HCT116 (cell line): ENCODE measurements at places on chromosomes 2 and 18.

GRCh38 chr2:240581811-240582210 is 4.7 kb upstream of the CAPN10 start:
- no peak overlapping the region for H3K27ac ChIP-seq
- H3K27me3 ChIP-seq: no peaks in the 10 kb centered on the region
- no peak for DNase-seq
- H3K4me3 ChIP-seq: no peak overlapping the region

- no peaks in the 10 kb centered on the region for H3K4me1 ChIP-seq
- no peaks in the 10 kb centered on the region; the same call in 1 of the 2 replicates for H3K27me3 ChIP-seq
- H3K4me3 ChIP-seq: no peak overlapping the region
- no peak overlapping the region for H3K27ac ChIP-seq
Observed at GRCh38 chr18:47595831-47596501, 334.5 kb downstream of the SMAD2 start.

DNA sequence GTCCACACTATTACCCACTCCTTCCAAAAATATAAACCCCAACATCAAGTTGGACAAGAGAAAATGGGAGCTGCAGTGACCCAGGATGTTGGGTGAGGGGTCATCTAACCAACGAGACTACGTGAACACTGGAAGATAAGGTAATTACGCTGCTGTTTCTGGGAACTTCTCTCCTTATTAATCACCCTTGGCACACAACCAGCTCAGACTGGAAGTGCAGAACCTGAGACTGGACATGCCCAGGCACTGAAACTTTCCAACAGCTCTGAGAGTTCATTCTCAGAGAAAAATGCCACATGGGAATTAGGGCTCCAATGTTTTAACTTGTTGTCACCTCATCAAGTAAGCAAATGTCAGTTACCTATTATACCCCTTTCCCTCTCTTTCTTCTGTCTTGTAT is 135.3 kb downstream of the CCDC148 start:
- no peak overlapping the region for H3K4me3 ChIP-seq
- no peak overlapping the region for H3K27ac ChIP-seq
- no peaks in the 10 kb centered on the region for H3K27me3 ChIP-seq
- H3K36me3 ChIP-seq: no peaks in the 10 kb centered on the region
- peak; percentile 4 for DNase-seq

DNA sequence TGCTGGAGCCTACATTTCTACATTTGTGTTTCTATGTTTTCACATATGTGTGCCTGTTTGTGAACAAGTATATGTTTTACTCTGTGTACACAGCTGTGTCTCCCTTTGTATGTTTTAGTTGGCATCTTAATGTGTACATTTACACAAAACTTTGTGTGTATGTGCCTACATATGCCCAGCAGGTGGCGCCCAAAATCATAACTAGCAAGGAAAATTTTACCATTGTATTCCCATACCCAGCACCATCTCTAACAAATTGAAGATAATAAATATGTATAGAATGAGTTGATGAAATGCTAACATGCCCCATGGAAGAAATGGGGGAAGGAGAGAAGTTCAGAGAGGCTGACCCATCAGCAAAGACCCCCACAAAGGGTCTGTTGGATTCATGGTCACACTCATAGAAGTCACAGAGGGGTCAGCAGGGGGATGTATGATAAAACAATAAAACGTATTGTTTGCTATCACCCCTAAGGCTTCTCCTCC is 48.1 kb downstream of the PKDCC start:
- no peaks in the 10 kb centered on the region for H3K4me1 ChIP-seq
- peaks cover 19% of the 10 kb centered on the region; the same call in 1 of the 2 replicates for H3K27me3 ChIP-seq
- no peak overlapping the region for H3K4me3 ChIP-seq
- no peak overlapping the region for H3K27ac ChIP-seq
- peak; percentile 48 for DNase-seq

- no peak for DNase-seq
- H3K4me1 ChIP-seq: no peaks in the 10 kb centered on the region
- H3K36me3 ChIP-seq: no peaks in the 10 kb centered on the region
- no peaks in the 10 kb centered on the region for H3K27me3 ChIP-seq
Observed at GRCh38 chr18:43869451-43870008, 592.2 kb upstream of the SYT4 start.

DNA sequence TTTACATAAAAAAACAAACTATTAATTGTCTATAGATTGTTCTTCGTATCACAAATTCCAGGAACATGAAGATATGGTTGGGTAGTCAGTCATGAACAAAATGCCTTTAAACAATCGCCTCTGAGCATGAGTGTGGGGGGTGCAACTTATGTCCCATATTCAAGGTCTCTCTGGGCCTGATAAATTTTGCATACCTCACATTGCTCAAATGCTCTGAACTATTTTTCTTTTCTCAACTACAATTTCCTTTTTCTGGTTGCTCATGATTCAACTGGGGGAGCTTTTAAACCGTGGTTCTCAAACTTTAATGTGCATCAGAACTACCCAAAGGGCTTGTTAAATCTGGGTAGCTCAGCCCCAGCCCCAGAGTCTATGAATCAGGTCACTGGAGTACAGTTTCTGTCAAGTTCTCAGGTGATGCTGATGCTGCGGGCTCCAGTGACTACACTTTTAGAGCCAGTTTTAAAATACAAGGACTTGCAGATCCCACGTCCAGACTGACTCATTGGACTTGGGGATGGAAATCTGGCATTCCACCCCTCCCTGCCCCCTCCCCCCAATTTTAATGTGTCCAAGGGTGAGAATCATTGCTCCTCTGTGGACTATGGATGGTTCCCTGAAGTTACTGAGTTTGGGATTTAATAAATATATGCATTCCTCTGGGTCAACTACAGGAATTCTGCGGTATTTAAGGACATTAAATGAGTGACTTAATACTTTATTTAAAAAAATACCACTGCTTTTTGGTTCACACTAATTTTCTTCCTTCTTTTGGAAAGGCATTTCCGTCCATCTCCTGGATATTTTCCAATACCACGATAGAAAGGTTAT is 1.5 kb upstream of the GPD2 start:
- no peak for DNase-seq
- no peaks in the 10 kb centered on the region for H3K27me3 ChIP-seq
- H3K27ac ChIP-seq: peak overlapping the region; percentile 97
- H3K4me1 ChIP-seq: peaks cover 71% of the 10 kb centered on the region
- no peaks in the 10 kb centered on the region for H3K36me3 ChIP-seq
- peak overlapping the region; percentile 77 for H3K4me3 ChIP-seq
